ENCODE measurements at places on chromosomes 5 and 9.

DNA sequence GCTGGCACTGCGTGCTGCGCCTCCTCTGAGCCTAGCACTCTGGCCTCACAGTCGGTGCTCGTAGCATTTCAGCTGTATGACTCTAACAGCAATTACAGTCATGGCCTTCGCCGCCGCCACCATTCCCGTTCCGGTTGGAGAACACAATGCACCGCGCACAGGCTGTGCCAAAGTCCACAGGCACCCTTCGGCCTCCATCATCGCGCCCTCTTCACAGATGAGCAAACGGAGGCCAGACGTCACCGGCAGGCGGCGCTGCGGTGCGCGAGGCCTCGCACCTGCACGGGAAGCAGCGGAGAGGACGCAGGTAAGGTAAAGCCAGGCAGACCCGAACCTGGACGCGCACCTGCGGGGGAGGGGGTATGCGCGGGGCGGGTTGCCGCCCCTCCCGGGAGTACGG, 128.9 kb downstream of the BARX1 start:
- no peak for DNase-seq

- no peak for DNase-seq
These were observed 83.0 kb upstream of the IL33 start for GRCh38 chr9:6132650-6133049.

DNA sequence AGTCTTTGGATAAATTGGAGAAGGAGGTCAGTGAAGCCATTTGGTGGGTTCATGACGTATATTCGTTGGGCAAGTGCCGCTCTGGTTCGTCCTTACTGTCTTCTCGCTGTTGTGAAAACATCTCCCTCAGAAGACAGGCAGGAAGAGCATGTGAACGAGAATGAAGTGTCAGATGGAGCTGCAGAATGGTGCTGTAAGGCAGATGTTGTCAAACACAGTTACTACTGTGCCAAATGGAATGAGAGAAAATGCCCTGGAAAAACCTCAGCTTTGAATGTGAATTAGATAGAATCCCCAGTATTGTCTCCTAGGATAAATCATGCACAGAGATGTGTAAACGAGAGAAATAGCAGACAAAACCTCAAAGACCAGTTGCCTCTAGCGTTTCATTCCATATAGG, 121.5 kb downstream of the CAMK4 start:
- DNase-seq = peak; percentile 12

- no peak for DNase-seq
These were observed 1164.3 kb upstream of the DMAC1 start for GRCh38 chr9:8963885-8964284.

DNA sequence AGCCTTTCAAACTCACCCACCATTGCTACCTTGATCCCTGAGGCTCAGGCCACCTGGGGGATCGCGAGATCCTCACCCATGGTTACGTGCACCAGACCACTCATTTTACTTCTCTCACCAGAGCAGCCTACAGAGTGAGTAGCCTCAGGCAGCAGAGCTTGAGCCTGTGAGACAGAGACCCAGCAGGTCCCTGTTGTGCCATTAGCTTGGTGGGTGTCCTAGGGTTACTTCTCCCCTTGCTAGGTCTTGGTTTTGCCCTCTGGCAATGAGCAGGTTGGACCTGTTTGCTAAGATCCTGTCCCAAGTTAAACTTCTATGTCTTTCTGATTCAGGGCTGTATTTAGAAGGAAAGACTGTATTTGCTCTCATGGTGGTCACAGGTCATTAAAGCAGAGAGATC, 21.8 kb downstream of the WHRN start:
- no peak for DNase-seq

DNA sequence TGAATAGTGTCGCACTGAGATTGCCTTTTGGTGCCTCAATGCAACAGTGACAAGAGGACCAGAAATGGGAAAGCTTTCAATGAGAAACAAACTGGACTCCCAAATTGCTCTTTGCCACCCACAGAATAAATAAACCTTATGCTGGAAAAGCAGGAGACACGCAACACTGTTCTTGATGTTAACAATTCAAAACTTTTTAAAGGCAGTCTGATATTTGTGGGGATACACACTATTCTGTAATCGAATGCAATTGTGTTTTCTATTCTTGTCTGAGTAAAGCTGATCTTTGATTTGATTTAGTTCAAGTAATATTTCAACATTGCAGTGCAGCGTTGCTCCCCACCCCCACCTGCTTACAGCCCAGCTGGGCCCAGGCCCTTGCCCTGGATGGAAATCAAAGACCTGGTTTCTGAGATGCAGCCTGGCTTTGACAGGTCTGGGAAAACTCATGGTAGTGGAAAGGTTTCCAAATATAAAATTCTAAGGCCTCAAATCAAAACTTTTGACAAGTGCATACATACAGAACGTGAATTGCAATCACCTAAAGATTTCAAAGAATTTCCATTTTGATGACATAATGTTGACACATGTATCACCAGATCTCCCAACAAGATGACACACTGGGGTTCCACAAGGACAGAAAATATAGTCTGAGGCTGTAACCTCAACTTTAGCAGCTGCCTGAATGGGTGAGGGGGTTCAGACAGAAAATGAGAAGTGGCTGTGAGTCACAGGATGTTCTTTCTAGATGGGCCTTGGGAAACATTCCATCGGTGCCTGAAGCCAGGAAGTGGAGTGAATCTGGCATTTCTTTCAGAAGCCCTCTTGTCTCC, 55.1 kb downstream of the ABCA1 start:
- peak; percentile 43 for DNase-seq

- no peak for DNase-seq
These were observed 84.9 kb downstream of the PPIC start for GRCh38 chr5:122951658-122952057.

DNA sequence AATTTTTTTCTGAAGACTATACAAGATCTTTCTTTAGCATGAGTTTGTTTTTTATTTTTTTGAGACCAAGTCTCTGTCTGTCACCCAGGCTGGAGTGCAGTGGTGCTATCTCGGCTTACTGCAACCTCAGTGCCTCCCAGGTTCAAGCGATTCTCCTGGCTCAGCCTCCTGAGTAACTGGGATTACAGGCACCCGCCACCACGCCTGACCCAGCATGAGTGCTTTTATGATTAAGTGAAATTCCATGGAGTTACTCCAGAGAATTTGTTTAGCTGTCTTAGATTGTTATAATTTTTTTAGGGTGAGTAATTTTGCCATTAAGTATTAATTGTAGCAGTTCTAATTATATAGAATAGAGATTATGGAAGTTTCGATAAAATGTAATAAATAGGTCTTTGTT, 14.3 kb downstream of the YTHDC2 start:
- no peak for DNase-seq

DNA sequence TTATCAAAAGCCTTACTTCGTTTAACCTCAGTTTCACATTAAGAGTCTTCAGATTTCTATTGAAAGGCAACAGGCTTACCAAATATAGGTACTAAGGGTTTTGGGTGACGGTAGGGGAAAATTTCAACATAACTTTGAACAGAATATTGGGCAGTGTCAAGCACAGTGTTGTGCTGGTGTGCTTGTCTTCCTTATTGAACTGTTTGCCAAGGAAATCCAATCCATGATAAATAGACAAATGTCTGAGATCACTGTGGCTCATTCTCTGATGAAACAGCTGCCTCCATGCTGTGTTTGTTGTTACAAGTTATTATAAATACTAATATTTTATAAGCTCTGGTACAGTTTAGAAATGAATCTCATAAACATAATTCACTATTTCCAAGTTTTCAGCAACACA, 730.1 kb downstream of the NR2F1-AS1 start:
- DNase-seq = no peak

DNA sequence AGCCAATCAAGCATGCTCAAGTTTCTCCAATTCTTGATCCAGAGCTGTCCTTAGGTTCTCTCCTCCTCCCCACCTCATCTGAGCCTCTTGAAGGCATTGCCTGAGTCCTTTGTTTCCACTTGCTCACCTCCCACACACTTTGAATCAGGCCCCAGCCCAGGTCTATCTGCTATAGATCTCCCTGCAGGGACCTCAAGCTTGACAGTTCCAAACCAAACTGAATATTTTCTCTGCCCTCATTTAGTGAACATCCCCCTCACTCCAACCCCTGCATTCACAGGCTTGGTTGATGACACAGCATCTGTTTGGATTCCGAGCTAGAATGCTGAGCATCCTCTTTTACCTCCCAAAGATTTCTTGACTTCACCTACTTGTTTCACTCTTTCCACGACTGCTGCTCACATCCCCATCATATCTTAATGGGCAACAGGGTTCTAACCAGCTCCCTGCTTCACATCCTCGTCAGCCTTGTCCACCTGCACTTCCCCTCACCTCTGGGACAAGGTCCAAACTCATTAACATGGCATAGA, 474.5 kb downstream of the ZSWIM6 start:
- no peak for DNase-seq

GRCh38 chr9:27722866-27723265, 149.6 kb upstream of the C9orf72 start:
- no peak for DNase-seq

- no peak for DNase-seq
These were observed 12.5 kb downstream of the ZNF354B start for GRCh38 chr5:178872302-178872701.

DNA sequence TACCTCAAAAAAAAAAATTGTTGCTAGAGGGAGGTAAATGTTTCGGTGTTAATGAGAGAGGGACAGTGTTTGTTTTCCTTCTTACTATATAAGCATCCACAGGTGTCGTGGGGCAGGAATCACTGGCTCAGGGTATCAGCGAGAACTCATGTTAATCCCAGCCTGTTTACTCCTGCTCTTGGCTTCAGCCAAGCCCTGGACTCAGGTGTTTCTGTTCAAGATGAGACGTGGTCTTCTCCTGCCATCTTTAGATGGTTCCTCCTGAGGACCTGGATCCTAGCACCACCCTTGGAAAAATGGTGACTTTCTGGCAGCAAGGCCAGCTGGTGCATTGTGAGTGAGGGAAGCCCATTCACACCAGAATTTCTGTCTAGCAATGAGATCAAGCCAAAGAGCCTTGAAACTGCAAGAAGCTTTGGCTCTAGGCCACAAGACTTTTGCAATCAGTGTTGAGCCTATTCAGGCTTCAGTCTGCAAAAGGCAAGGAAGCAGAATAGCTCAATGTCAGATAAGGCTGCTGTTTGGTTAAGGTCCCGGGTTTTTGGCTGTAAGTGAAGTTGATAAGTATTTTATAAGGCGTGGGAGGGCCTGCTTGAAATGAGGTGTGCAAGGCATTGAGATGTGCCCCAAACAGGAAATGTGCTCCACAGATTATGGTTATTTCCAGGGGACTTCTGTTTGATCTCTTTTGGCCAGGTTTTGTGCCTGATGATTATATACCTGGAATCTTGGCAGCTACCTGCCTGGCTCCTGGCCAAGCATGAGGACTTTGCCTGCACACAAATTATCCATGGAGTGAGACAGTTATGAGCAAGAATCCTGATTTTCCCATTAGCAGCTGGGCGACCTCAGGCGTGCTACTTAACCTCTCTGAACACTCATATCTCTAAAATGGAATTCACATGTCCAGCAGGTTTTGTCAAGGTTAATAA, 99.8 kb downstream of the TENT4A start:
- no peak for DNase-seq
